ENCODE measurements at places on chromosomes 16 and 17.
A peak's percentile ranks its signal among the peaks of the same experiment; 100 is the strongest.

GRCh38 chr16:1812732-1813163, 13.9 kb downstream of the HAGH start:
- DNase-seq: peak; percentile 74

GRCh38 chr17:39014795-39015545, 47.8 kb upstream of the FBXO47 start:
- DNase-seq: no peak

GRCh38 chr17:77696721-77697460, 261.6 kb upstream of the TNRC6C start:
- DNase-seq: no peak

DNA sequence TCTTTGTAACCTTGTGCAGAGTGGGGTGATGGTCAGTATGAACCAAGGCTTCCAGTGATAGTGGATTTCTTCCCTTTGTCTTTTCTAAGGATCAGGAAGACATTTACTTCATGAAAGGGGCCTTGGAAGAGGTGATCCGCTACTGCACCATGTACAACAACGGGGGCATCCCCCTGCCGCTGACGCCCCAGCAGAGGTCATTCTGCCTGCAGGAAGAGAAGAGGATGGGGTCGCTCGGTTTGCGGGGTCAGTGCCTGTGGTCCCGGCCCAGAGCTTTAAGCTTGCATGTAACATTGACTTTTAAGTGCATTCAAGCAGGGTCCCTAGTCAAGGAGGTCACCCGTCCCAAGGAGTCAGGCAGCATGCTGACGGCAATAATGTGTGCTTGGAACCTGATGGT, 56.0 kb downstream of the MEAK7 start:
- no peak for DNase-seq

DNA sequence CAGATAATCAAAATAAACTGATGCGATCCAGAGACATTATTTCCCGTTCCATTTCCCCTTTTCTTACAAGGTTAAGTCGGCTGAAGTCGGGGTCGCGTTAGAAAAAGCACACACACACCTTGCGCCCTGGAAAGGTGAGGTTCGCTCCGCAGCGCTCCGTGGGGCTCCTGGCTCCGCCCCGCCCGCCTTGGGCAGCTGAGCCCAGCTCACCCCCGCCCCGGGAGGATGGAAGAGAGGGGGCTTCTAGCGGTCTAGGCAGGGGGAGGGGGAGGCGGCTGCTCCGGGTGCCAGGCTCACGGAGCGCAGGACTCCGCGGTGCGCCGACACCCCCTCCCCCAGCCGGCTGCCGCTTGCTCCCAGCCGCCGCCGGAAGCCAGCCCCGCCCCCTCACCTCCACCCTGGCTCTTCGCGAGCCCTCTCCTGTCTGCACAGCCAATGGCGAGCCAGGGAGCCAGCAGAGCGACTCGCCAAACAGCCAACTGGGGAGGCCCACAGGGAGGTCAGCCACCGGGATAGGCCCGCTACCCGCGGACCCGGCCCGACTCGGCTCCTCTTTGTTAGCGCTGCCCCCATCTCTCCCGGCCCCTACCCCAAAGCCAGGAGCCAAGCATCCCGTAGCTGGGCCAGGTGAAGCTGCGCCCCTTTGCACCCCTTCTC, 30.4 kb downstream of the FAM222B start:
- peak; percentile 92 for DNase-seq

DNA sequence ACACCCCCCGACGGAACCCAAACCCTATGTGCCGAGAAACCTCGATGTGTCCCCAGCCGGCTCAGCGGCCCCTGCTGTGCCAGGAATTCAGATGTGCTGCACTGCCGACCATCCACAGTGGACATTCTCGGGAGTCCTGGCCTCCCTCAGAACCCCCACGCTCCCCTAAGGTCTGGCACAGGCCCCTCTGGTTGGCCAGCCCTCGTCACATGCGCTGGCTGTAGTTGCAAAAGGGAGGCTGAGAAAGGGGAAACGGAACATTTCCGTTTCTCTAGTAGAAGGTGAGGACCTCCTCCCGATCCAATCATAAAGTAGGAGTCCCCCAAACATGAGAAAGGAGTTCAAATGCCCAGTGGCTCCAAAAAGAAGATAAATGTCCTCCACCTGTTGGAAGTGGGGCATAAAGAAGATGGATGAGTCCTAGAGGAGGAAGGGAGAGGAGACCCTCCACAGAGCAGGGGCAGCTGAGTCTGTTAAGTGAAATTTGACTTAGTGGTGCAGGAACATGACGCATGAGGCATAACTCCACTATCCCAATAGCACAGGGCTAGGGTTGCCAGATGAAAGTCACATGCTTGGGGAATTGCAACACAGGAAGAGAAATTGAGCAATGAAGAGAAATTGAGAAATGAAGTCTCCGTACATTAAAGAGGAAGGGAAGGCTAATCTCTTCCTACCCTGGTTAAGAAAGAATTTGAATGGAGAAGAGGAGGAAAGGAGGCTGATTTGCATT, 49.3 kb upstream of the WSB1 start:
- DNase-seq: peak; percentile 87

- DNase-seq: no peak
These were observed 15.3 kb upstream of the HEXD start for GRCh38 chr17:82402865-82403264.

- DNase-seq: no peak
These were observed 11.6 kb upstream of the CACNG4 start for GRCh38 chr17:66952681-66953629.

- DNase-seq: no peak
These were observed 336.7 kb downstream of the FOXL1 start for GRCh38 chr16:86914876-86915717.

- DNase-seq: peak; percentile 29
These were observed 31.2 kb downstream of the CTU2 start for GRCh38 chr16:88737298-88738150.

GRCh38 chr17:75345514-75346167, 56.4 kb upstream of the SLC25A19 start:
- no peak for DNase-seq

- DNase-seq: no peak
These were observed 217.8 kb upstream of the IRX5 start for GRCh38 chr16:54712866-54713265.

GRCh38 chr16:30755955-30756780, 5.7 kb downstream of the CFAP119 start:
- DNase-seq: no peak

GRCh38 chr16:89442990-89443726, 47.2 kb downstream of the ANKRD11 start:
- DNase-seq: no peak

GRCh38 chr16:78552106-78552675, 452.7 kb downstream of the WWOX start:
- no peak for DNase-seq

DNA sequence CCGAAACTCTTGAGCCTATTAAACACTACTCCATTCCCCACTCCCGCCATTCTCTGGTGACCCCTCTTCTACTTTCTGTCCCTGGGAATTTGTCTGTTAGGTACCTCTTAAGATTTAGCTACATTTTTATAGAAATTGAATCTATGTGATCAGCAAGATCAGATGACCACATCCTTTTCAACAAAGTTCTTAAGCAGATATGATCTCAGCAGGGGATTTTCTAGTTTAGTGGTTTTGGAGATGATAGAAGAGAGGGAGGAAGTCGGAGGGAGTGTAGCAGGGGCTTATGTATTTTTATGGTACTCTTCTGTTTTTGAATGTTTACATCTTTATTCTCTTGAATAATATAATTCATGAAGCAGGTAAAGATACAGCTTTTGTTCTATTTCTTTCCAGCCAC, 40.8 kb downstream of the RPA1 start:
- no peak for DNase-seq

DNA sequence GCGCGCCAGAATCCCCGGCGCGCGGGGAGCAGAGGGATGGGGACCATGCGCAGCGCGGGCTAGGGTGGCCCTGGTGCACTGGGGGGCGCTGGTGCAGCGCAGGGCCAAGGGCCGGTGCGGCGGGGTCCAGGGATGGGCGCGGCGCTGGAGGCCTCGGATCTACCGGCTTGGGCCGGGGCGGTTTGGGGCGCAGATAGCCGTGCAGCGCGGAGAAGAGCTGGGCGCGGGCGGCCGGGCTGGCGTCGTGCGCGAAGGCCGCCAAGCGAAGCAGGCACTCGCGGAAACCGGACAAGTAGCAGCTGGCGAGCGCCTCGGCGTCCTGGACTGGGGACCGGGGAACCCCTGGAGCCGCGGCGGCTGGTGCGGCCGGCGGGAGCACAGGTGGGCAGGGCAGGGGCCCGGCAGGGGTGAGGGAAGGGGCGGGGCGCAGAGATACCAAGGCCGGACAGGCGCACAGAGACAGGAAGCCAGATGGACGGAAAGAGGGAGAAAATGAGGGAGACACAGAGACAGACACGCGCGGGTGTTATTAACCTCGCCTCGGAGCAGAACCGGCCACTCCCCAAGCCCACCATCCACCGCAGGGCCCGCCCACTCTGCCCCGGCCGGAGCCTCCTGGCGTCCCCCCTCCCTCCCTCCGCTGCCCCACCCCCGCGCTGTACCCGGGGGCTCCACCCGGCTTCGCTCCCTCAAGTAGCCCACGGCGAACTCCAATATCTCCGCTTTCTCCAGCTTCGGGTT, 2.1 kb downstream of the HES7 start:
- DNase-seq: no peak

DNA sequence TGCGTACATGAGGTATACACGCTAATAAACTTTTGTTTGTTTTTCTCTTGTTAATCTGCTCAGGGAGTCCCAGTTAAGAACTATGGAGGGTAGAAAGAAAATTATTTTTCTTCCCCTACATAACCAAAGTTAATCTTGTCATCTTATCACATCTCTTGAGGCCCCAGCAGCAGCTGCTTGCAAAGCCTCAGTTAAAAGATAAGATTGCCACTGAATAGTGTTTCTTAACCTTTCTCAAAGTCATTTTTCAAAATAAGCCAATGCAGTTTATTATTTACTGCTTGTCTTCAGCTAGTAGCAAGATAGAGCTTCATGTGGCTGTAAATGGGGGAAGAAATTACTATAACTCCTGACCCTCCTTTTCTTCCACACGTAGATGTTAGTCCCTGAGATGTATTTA, 21.5 kb upstream of the APOH start:
- DNase-seq: no peak

DNA sequence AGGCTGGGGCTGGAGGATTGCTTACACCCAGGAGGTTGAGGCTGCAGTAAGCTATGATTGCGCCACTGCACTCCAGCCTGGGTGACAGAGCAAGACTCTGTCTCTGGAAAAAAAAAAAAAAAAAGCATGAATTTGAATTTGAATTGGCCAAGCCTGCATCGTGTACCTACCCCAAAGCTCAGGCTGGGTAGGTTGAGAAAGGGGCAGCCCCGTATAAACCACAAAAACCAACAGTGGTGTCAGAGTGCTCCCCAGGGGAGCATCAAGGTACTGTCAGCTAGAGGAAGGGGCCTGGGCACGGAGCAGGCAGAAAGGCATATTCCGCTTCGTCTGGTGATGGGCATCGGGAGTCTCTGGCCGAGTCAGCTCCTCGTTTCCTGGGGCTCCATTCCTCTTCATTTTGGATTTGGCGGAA, 40.9 kb downstream of the RAP1GAP2 start:
- DNase-seq: no peak

GRCh38 chr16:6335072-6335471, 997.6 kb upstream of the RBFOX1 start:
- DNase-seq: no peak

DNA sequence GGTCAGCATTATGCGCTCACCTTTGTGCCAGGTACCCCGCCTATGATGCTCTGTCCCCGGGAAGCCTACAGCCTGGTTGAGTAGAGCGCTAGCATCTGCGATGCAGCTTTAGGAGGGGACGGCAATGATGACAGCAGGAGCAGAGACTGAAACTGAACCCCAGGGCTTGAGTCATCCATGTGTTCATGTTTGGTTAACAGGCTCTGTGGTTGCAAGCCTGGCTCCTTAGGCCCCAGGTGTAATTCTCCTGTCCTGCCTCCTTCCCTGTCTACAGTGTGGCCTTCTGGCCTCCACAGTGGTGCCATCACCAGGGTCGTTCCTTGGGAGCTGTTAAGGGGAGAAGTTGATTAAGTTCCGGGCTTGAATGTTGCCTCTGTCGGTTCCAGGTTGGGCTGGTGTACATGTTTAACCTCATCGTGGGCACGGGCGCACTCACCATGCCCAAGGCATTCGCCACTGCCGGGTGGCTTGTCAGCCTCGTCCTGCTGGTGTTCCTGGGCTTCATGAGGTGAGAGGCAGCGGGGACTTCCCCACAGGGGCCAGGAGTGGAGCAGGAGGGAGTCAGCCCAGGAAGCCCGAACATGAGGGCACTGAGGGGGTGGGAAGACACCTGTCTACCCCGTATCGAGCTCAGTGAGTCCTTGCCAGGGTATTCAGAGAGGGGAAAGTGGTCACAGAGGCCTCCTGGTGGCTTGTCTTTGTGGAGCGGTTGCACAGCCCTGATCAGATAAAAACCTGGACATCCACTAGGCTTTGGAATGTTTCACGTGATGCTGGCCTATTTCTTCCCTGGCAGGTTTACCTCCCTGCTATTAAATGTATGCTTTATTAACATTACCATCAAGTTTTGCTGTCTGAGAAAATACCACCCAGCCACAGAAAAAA, 9.2 kb upstream of the NAT9 start:
- DNase-seq: no peak

- DNase-seq: no peak
These were observed 5.9 kb downstream of the CTF1 start for GRCh38 chr16:30902029-30902972.

GRCh38 chr16:57892041-57892440, 78.9 kb downstream of the CNGB1 start:
- no peak for DNase-seq

GRCh38 chr17:47763913-47764582, 31.0 kb downstream of the TBX21 start:
- DNase-seq: no peak

DNA sequence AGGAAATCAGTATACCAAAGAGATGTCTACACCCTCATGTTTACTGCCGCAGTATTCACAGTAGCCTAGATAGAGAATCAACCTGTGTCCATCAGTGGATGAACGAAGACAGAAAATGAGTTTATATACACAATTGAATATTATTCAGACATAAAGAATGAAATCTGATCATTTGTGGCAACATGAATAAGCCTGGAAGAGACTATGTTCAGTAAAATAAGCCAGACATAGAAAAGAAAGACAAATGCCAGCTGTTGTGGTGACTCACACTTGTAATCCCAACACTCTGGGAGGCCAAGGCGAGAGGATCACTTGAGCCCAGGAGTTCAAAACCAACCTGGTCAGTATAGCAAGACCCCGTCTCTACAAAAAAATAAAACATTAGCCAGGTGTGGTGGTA, 16.1 kb downstream of the NUDT16L1 start:
- DNase-seq: no peak

DNA sequence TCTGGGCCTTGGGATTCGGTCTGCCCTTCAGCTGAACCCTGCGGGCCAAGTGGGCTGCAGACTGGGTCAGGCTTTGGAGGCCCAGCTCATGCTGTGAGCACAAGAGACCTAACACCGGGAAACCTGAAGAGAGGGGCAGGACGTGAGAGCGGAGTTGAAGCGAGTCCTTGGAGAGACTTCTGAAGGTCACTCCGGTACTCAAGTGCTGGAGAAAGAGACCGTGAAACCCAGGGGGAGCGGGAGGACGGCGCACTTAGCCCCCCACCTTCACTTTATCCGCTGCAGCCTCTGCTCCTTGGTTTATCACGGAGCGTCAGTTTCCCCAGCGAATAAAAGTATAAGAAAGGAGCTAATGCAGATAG, 361 bp downstream of the UQCRC2 start:
- no peak for DNase-seq

GRCh38 chr17:59010026-59010425, 96.7 kb downstream of the TRIM37 start:
- no peak for DNase-seq
